Activated T-cell treated with anti-CD3 and anti-CD28 coated beads, Interleukin-2, amount 50 U/mL, for 72 hours (primary cell): ENCODE measurements at places on chromosomes 2 and 18. TPM values are rescaled to one million over a fixed set of nuclear protein-coding genes. Genes with fewer than 3 reads are reported as not detected.
A peak's percentile ranks its signal among the peaks of the same experiment; 100 is the strongest.

RNU2-63P gene
- 11.0 TPM for total RNA-seq

DNA sequence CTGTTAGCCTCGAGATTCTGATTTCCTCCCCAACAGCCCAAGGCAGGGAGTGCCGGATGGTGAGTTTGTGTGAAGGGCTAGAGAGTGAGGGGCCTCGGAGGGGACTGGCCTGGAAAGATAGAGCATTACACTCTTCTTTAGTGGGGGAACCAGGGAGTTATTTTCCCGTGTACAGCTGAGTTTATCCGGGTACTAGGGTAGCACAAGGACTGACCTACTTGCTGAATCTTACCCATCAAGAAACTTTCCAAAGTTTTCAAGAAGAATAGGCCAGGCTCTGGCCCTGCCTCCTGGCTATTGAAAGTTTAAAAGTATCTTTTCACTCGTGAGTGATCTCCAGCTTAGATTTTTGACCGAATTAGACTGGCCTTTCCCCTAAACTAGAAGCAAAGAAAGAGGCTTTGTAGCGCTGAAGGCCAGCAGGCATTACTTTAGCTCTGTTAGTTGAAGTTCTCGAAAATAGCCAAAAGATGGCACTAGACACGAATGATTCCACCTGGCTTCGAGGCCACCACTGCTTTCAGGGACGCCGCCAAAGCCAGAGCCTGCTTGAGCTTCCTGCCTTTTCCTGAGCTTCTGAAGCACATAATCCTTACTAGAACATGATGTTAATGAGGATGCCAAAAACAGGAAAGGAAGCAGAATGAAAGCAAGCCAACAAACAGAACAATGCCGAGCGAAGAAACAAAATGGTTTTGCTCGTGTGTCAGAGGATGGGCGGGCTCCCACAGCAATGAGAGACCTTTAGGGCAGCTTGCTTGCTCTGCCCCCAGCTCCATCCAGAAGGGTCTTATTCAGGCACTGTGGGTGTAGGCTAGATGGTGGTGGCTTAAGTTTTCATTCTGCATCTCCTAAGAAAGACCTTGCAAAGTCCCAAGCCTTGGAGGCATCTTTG is 55.8 kb downstream of the TSN start:
- H3K36me3 ChIP-seq = no peaks in the 10 kb centered on the region
- peaks cover 8% of the 10 kb centered on the region for H3K27me3 ChIP-seq
- no peak overlapping the region for H3K4me3 ChIP-seq
- H3K4me1 ChIP-seq = no peaks in the 10 kb centered on the region

TCF23 gene
- not detected for total RNA-seq

- peak overlapping the region; percentile 31 for H3K4me3 ChIP-seq
- H3K27me3 ChIP-seq = no peaks in the 10 kb centered on the region
- peaks cover 68% of the 10 kb centered on the region for H3K4me1 ChIP-seq
- DNase-seq = no peak
- no peak overlapping the region for H3K27ac ChIP-seq
- H3K36me3 ChIP-seq = no peaks in the 10 kb centered on the region
These were observed 29.1 kb upstream of the MGAT4A start for GRCh38 chr2:98759827-98760625.

- H3K27ac ChIP-seq = no peak overlapping the region
- H3K27me3 ChIP-seq = no peaks in the 10 kb centered on the region
- H3K4me3 ChIP-seq = no peak overlapping the region
These were observed 9.7 kb upstream of the COPS8 start for GRCh38 chr2:237075749-237076599.

- no peaks in the 10 kb centered on the region for H3K27me3 ChIP-seq
- H3K4me1 ChIP-seq = no peaks in the 10 kb centered on the region
- no peak for DNase-seq
- H3K36me3 ChIP-seq = no peaks in the 10 kb centered on the region
These were observed 81.2 kb downstream of the CTIF start for GRCh38 chr18:48620071-48620470.

GRCh38 chr18:49024804-49025421 is 74.1 kb upstream of the SMAD7 start:
- DNase-seq = no peak
- no peaks in the 10 kb centered on the region for H3K36me3 ChIP-seq
- H3K27me3 ChIP-seq = peaks cover 7% of the 10 kb centered on the region
- no peak overlapping the region for H3K27ac ChIP-seq
- H3K4me1 ChIP-seq = peaks cover 7% of the 10 kb centered on the region
- H3K4me3 ChIP-seq = no peak overlapping the region

EGR4 gene
- total RNA-seq = 1.6 TPM

DNA sequence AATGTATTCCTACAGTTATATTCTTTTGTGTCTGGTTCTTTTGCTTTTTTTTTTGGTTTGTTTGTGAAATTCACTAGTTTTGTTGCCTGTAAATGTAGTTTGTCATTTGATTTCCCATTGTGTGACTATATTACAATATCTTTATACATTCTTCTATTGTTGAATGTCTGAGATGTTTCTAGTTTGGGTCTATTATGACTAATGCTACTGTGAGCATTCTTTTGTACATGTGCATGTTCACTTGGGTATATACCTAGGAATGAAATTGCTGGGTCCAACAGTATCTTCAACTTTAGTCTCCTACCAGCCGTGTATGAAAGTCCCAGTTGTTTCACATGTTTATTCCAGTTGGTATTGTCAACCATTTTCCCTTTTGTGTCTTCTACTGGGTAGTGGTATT is 112.7 kb upstream of the RBMS1 start:
- H3K36me3 ChIP-seq = no peaks in the 10 kb centered on the region
- no peak for DNase-seq
- H3K4me1 ChIP-seq = peaks cover 12% of the 10 kb centered on the region
- H3K4me3 ChIP-seq = no peak overlapping the region
- no peak overlapping the region for H3K27ac ChIP-seq

ASIC4 gene
- 0.19 TPM for total RNA-seq

DNA sequence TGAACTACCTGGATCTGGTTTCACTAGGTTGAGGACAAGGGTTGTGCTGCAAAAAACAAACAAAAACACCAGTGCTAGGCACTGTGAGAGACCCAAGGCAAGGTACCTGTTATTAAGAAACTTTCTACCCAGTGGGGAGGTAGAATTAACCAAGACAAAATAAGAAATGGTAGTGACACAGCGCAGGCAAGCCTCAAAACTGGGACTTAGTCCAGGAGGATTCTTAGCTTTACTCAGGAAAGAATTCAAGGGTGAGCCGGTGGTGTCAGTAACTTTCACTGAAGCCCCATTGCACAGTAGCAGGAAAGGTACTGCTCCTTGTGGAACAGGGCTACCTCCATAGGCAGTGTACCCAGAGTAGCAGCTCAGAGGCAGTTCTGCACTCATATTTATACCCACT is 131.6 kb downstream of the SCG2 start:
- no peak for DNase-seq
- H3K36me3 ChIP-seq = no peaks in the 10 kb centered on the region
- no peak overlapping the region for H3K4me3 ChIP-seq
- H3K4me1 ChIP-seq = no peaks in the 10 kb centered on the region

NPAS2 gene
- 4.8 TPM for total RNA-seq

DNA sequence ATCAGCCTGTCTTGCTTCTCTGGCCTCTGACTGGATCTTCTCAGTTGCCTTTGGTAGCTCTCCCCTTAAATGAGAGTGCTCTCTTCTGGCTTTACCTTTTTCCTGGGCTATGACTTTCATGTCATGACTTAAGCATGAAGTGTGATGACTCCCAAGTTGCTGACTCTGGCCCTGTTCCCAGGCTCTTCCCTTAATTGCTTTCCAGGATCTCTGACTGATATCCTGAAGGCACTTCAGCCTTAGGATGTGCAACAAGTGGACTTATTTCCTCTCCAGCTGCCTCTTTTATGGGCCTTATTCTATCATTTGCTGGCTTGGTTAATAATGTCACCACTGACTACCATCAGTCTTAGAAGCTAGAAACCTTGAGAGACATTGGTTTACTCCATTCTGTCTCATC is 17.4 kb downstream of the SEMA4F start:
- H3K27ac ChIP-seq = no peak overlapping the region
- H3K4me3 ChIP-seq = no peak overlapping the region
- no peaks in the 10 kb centered on the region for H3K27me3 ChIP-seq
- no peaks in the 10 kb centered on the region for H3K4me1 ChIP-seq

GRCh38 chr2:162197069-162197825 is 45.2 kb upstream of the GCG start:
- no peaks in the 10 kb centered on the region for H3K4me1 ChIP-seq
- H3K4me3 ChIP-seq = no peak overlapping the region
- no peak overlapping the region for H3K27ac ChIP-seq
- DNase-seq = no peak
- no peaks in the 10 kb centered on the region for H3K36me3 ChIP-seq

DNA sequence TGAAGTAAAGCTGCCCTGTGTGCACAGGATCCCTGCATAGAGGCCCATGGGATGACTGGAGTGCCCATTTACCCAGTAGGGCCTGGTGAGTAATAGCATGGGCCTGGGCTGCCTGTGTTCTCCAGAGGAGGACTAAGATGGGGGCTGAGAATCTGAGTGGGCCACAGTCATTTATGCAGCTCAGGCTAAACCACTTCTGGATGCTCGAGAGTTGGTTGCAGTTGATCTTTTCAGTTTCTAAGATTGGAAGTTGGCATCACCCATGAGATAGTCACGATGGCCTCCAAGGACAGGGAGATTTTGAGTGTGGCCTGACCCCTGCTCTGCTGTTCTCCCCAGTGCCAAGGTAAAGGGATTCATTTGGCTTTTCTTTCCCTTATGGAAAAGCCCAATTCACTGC is 179.1 kb upstream of the SPRED2 start:
- no peak for DNase-seq
- no peaks in the 10 kb centered on the region for H3K36me3 ChIP-seq
- peaks cover 13% of the 10 kb centered on the region for H3K27me3 ChIP-seq
- H3K4me3 ChIP-seq = no peak overlapping the region
- H3K4me1 ChIP-seq = peaks cover 9% of the 10 kb centered on the region
- H3K27ac ChIP-seq = no peak overlapping the region

DNA sequence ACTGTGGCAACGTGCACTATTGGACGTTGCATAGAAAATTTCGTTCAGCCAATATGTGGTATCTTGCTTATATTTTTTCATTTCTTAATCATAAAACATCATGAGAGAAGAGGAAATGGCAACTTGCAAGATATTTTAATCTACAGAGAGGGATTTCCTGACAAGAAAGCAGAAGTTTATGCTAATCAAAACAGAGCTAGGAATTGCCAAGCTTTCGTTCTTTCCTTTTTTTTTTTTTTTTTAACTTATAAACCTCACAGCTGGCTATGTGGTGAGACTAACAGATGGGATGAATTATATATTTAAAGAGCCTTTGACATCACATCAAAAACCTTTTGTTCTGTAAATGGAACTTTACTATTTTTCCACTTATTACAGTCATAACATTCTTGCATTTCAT is 1136.9 kb upstream of the TMEFF2 start:
- H3K4me1 ChIP-seq = peaks cover 5% of the 10 kb centered on the region
- H3K36me3 ChIP-seq = no peaks in the 10 kb centered on the region
- H3K27ac ChIP-seq = no peak overlapping the region
- no peaks in the 10 kb centered on the region for H3K27me3 ChIP-seq
- H3K4me3 ChIP-seq = no peak overlapping the region
- DNase-seq = no peak

GRCh38 chr2:37653805-37654378 is 17.6 kb downstream of the CDC42EP3 start:
- H3K27me3 ChIP-seq = no peaks in the 10 kb centered on the region
- peak overlapping the region; percentile 86 for H3K27ac ChIP-seq
- peak; percentile 37 for DNase-seq

IL1F10 gene
- not detected for total RNA-seq

BABAM2 gene
- total RNA-seq = 96.6 TPM

RELCH gene
- total RNA-seq = 21.8 TPM

DNA sequence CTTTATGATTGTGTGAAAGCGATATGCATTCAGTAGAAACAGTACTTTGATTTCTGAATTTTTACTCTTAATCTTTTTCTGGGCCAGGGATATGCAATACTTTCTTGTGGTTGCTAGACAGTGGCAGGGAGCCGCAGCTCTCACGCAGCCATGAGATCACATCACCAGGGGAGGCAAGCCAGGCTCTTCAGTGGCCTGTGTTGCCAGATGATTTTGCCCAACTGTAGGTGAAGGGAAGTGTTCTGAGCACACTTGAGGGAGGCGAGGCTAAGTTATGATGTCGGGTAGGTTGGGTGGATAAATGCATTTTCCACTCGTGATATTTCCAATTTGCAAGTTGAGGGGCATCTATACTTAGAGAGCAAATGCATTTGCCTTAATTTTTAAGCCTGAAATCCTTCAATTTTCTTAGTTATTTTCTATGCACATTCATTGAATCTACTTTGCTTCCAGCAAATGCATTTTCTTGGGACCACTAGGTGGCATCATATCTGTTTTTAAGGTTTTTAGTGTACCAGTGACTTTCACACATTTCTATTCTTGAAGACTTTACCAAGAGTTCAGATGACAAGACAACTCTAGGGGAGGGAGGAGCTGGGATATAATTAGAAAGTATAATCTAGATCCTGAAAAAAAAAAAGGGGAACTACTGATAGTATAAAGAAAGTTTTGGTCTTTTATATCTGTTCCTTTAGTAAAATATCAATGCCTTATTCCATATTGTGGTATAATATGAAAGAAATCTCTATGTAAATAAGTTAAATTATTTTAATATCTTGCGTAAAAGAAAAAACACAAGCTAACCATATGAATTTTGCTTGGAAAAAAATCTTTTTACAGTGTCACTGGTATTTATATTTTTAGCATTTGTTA is 643.3 kb downstream of the SOCS6 start:
- H3K36me3 ChIP-seq = no peaks in the 10 kb centered on the region
- H3K27ac ChIP-seq = no peak overlapping the region
- H3K4me3 ChIP-seq = no peak overlapping the region
- H3K27me3 ChIP-seq = no peaks in the 10 kb centered on the region
- peaks cover 6% of the 10 kb centered on the region for H3K4me1 ChIP-seq

HRH4 gene
- 0.10 TPM for total RNA-seq

DNA sequence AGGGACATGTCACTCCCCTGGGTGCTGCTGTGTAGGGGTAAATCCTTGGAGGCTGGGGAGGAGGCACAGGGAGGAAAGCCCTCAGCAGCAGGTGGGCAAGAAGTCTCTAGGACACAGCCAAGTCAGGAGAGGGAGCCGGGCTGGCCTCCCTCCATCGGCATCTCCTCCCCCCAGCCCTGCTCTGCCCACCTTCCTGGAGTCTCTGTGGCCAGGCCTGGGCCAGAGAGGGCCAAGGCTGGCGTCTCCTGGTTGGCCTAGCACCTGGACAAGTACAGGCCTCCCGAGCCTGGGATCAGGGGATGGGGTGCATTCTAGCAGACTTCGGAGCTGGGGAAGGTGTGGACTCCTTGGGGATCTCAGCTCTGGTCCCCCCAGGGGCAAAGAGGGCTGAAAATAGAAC is 1.8 kb downstream of the SPEG start:
- H3K4me3 ChIP-seq = no peak overlapping the region
- H3K36me3 ChIP-seq = no peaks in the 10 kb centered on the region
- peaks cover 16% of the 10 kb centered on the region for H3K27me3 ChIP-seq

GRCh38 chr2:55014962-55015939 is 35.0 kb downstream of the RTN4 start:
- H3K36me3 ChIP-seq = peaks cover 11% of the 10 kb centered on the region
- H3K4me1 ChIP-seq = peaks cover 36% of the 10 kb centered on the region
- no peak overlapping the region for H3K27ac ChIP-seq
- H3K27me3 ChIP-seq = no peaks in the 10 kb centered on the region
- no peak overlapping the region for H3K4me3 ChIP-seq

GRCh38 chr2:57864926-57865325 is 181.7 kb upstream of the VRK2 start:
- no peak overlapping the region for H3K4me3 ChIP-seq
- no peaks in the 10 kb centered on the region for H3K4me1 ChIP-seq
- no peaks in the 10 kb centered on the region for H3K36me3 ChIP-seq
- H3K27ac ChIP-seq = no peak overlapping the region
